Activated T-helper 1 cell treated with anti-CD3 and anti-CD28 coated beads, Interleukin-2, amount 50 U/mL, for 16 hours (primary cell): ENCODE measurements at places on chromosomes 5 and 9.

- DNase-seq = no peak
Measured at GRCh38 chr5:83092619-83093018, 15.3 kb downstream of the XRCC4 start.

DNA sequence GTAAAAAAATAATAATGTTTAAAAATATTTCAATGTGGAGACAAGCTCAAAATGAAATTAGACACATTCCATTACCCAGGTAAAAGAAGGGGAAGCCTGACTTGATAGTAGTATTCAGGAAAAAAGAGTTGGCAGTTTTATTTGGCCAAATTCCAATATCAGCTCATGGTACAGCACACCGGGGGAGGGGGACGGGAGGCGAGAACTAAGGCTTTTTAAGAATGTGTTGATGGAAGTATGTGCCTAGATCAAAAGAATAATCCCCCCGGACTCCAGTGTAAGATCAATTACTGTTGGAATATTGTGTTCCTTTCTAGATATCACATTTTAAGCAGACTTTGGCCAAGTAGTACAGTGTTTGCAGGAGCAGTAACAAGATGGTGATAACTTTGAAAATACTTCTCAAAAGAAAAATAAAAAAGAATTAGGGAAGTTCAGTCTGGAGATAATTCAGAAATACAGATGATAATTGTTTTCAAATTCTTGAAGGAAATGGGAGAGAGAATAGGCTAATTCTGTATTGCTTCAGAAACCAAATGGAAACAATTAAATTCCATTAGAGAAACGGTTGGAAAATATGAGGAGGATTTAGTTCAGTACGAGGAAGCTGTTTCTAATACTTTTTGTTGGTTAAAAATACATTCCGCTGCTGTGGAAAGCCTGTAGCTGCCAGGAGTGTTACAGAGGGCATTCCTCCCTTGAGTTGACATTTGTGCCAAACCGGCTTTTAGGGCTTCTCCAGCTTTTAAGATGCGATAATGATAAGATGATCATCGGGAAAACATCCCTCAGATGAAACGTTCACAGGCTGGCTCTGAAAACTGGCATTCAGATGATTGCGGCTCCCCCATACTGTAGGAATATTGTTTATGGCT lies 98.1 kb upstream of the ERBIN start:
- DNase-seq = no peak

DNA sequence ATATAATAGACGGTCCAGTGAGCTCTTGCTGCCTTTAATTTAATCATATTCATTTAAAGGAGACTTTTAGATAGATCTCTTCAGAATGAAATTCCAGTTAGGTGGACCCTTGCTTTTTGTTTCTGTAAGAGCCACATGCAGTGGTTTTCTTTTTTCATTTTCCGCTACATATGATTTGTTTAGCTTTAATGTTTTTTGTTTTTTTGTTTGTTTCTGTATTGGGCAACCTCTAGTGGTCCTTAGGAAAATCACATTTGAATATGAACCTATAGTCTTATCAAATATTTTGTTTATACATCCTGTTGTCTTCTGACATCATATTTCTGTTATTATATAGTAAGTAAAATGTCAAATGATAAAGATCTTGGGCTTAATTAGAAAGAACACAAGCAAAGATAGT lies 150.8 kb downstream of the HACD4 start:
- DNase-seq = no peak

DNA sequence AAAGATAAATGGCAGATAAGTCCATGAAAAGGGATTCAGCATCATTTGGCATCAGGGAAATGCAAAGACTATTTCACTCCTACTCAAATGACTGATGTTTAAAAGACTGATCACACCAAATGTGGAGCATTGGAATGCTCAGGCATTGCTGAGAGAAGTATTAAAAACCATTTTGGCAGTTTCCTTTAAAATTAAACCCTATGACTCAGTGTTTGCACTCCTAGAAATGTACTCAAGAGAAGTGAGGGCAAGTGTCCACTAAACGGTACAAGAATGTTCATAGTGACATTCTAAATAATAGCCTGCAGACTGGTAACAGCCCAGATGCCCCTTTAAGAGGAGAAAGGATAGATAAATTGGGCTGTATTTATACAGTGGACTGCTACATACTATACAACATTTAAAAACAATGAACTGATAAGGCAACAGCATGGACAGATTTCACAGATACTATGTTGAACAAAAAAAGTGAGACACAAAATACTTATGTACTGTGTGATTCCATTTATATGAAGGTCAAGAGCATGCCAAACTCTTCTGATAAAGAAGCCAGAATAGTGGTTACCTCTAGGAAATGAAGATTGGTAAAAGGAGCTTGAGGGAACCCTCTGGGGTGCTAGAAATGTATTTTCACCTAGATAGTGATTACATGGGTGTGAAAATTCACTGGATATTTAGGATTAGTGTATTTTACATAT lies 24.6 kb downstream of the APC start:
- no peak for DNase-seq

DNA sequence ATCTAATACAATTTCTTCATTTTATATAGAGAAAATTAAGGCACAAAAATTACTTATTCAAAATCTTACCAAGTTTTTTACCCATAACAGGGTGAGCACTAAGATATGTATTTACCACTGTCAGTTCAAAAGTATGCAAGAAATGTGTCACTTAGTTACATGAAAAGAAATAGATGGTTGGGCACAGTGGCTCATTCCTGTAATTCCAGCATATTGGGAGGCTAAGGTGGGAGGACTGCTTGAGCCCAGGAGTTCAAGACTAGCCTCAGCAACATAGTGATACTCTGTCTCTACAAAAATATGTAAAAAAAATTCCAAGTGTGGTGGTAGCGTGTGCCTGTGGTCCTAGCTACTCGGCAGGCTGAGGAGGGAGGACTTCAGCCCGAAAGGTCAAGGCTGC lies 19.4 kb downstream of the YIPF5 start:
- no peak for DNase-seq

GRCh38 chr5:40029711-40030495 lies 605.1 kb upstream of the DAB2 start:
- no peak for DNase-seq

DNA sequence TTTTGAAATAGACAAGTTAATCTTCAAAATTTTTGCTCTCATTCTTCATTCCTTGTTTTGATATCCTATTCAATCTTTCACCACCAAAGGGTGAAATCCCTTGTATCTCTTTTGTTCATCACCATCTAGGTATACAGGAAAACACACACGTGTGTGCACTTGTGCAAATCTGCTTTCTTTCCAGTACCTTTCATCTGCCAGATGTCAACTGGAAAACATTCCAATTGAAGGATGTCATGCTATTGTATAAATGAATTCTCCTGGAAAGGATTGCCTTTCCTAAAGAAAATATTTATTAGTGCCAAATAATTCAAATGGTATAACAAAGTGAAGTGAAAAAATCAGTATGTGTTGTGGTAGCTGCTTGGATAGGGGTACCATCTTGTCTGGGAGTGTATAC lies 123.7 kb downstream of the RANBP17 start:
- no peak for DNase-seq

DNA sequence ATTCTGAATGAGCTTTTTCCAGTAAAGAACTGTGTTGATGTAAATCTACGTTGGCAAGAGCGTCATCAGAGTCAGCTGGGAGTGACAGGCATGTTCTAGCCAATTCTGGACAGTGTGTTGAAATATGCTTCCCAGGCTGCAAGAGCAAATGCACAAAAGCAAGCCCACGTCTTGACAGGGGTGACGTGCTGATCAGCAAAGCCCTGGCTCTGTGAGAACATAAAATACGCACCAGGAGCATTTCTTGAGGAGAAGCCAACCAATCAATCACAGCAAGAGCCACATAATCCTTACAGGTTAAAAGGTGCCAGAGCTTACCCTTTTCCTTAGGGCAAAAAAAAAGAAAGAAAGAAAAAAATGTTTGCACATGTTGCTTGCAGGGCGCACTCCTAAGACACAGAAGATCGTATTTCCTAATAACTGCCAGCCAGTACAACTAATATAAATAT lies 148.1 kb downstream of the PDE4D start:
- no peak for DNase-seq

DNA sequence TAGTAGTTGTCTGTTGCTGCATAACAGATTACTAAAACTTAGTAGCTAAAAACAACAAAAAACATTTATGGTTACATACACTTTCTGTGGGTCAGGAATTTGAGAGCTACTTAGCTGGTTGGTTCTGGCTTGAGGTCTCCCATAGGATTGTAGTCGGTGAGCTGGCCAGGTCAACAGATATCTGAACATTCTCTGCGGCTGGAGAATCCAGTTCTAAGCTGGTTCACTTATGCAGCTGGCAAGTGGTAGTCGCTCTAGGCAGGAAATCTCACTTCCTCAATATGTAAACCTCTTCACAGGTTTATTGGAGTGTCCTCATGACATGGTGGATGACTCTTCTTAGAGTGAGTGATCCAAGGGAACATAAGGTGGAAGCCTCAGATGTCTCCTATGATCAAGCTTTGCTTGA lies 65.7 kb upstream of the TNFAIP8 start:
- no peak for DNase-seq

- no peak for DNase-seq
Measured at GRCh38 chr9:112175796-112176315, 759 bp upstream of the SUSD1 start.

- no peak for DNase-seq
Measured at GRCh38 chr9:3795556-3795955, 269.8 kb upstream of the RFX3 start.

DNA sequence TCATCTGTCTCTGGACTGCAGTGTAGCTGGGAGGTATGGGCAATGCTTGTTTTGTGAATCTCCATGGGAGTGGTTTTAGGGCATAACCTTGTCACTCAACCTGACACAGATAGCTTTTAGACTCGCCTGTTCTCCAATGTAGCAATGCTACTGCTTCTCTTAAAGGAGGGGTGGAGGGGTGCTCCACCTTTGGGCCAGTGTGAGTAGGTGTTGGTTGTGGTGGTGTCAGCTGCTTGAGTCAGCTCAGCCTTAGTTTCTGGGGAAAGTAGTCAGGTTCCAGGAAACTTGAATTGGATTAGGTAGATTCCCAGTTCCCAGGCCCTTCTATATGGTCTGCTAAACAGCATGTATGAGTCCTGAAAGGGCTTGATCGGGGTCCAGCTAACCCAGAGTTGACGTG lies 91.1 kb upstream of the PLPPR1 start:
- no peak for DNase-seq

GRCh38 chr9:135582541-135582940 lies 21.0 kb downstream of the PAEP start:
- no peak for DNase-seq

GRCh38 chr5:124399426-124399961 lies 346.9 kb downstream of the ZNF608 start:
- no peak for DNase-seq

- no peak for DNase-seq
Measured at GRCh38 chr5:102625468-102625867, 126.7 kb upstream of the SLCO6A1 start.

- DNase-seq = no peak
Measured at GRCh38 chr9:16315720-16316119, 554.8 kb downstream of the BNC2 start.

DNA sequence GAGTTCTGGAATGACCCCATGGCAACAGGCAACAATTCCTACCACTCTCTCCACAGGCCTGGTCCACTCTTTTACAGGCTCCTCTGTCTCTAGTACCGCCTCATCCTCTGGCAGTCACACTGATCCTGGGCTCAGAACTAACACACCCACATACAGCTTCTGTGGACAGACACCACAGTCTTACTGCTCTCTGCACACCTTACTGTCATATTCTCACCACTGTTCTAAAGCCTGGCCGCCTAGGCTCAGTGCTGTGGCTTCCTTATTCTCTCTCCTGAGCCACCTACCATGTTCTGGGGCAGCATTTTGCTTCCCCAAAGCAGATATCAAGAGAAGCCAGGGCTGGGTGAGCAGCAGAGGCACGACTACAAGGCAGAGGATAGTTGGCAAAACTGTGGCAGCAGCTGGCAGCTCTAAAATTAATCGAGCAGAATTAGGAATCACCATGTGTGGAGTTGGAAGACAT lies 14.8 kb downstream of the REEP5 start:
- no peak for DNase-seq

- no peak for DNase-seq
Measured at GRCh38 chr5:1702318-1702717, 97.3 kb downstream of the MRPL36 start.

- no peak for DNase-seq
Measured at GRCh38 chr9:113562653-113563381, 99.3 kb downstream of the RGS3 start.

GRCh38 chr9:124477211-124477647 lies 27.0 kb downstream of the ADGRD2 start:
- DNase-seq = no peak

DNA sequence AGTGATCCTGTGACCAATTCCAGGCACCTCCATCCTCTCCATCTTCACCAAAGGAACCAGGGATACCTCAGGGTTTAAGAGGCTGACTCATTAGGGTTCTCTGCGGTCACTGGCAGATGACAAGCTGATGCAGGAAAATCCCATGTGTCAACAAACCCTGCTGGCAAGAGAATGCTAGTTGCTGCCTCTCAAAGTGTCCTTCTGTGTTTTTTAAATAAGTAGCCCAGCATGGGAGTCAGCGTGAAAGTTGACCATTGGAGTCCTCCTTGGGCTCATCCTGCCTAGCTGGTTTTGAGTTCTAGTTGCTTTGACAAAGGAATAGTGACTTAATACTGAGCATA lies 200.2 kb downstream of the SLIT3 start:
- DNase-seq = no peak

DNA sequence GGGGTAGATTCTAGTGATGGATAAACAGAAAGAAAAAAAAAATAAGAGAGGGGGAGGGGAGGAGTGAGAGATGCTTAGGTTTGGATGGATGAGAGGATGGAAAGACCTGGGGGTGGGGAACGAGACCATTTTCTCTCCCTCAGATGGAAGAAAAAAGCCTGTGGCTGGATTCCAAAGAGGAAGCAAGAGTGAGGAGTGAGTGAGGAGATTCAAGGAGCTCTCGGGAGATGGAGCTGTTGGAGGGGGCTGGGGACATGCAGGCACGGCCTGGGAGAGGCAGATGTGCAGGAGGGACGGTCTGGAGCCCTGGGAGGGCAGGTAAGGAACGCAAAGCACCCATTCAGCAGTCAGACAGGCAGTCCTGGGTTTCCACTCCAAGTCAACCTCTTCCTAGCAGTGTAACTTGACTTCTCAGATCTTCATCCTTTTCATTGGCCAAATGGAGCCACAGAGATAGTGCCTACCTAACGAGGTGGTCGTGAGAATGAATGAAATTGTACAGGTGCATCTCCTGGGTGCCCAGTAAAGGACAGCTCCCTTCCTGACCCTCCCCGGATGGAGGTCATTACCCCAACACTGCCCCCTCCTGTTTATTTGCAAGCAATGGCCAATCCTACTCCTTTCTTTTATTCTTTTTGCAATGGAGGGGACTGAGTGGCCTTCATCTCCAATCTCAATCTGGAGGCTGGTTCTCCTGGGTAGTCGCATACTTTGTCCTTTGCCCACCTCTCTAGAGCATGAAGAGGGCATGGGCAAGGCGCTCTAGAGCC lies 52.2 kb downstream of the PCDH1 start:
- no peak for DNase-seq

GRCh38 chr5:159202151-159202550 lies 7.2 kb downstream of the RNF145 start:
- DNase-seq = no peak

- DNase-seq = no peak
Measured at GRCh38 chr5:119398727-119399466, 43.1 kb downstream of the TNFAIP8 start.

GRCh38 chr5:137649228-137649935 lies 86.5 kb downstream of the KLHL3 start:
- no peak for DNase-seq

- no peak for DNase-seq
Measured at GRCh38 chr5:74124826-74125225, 498.8 kb downstream of the ARHGEF28 start.

GRCh38 chr5:89930591-89931392 lies 478.8 kb downstream of the CETN3 start:
- no peak for DNase-seq
